ENCODE measurements at places on chromosomes 5 and 9.

- peak; percentile 65 for DNase-seq
Observed at GRCh38 chr5:54520438-54520846, 2.9 kb downstream of the SNX18 start.

DNA sequence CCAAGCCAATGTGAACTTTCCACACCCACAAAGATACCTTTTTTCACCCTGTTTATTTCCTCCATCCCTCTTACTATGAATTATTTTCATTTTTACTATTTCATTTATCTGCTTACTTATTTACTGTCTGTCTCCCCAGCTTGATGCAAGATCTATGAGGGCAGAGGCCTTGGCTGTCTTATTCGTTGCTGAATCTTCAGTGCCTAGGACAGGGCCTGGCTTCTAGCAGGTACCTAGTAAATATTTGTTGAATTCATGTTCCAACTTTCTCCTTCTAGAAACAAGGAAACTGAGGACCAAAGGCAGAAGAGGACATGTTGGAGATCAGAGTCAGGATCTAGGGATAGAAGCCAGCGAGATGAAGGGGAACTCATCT lies 543 bp upstream of the DNM1 start:
- DNase-seq: no peak

DNA sequence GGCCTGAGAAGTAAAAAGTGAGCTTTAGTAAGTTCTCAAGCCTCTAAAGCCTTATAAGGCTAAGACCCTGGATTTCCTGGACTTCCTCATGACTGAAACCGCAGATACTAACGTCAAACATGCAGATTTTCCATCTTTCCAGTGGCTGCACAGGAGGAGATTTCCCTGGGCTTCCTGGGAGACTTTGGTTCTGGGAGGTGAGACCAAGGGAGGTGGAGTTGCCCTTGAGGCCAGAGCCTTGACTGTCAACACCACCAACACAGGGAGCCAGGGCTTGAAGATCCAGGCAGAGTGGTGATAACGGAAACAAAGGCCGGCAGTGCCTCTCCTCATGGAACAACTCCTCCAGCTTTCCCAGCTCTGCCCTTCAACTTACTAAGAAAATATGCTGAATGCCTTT lies 144.7 kb upstream of the LRRTM2 start:
- DNase-seq: no peak

DNA sequence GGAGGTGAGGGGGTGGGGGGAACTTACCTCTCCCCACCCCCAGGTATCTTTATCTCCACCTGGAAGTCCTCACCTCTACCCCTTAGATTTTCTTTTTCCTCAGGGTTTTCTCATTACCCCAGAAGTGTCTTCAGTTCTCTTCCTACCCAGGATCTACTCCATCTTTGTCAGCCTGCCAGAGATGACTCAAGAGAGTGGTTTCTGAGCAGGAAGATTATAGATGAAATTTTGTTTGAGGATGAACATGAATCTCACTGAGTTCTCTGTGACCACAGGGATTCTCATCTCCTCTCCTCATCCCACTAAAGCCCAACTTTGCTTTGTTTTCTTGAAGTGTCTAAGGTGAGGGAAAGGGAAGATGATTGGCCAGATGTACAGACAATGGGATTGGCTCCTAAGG lies 5.2 kb upstream of the HINT2 start:
- no peak for DNase-seq

GRCh38 chr9:4774209-4774608 lies 18.5 kb upstream of the RCL1 start:
- DNase-seq: no peak

GRCh38 chr5:61123145-61123544 lies 39.1 kb downstream of the SMIM15 start:
- DNase-seq: no peak

DNA sequence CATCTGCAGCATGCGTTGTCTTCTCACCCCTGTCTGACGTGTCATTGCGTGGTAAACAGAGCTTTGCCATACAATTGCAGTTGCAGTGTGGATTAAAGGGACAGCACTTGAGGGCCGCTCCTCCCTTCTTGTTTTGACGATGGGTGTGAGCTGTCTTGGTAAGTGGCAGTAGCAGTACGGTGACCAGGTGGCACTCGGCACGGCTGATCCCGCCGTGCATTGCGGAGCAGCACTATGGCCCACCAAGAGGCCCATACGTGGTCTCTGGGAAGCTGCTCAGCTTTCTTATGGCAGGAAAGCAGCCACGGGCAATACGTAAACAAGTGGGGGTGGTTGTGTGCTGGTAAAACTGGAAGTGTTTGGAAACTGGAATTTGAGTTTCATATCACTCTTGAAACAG lies 25.1 kb downstream of the EHMT1 start:
- DNase-seq: no peak

DNA sequence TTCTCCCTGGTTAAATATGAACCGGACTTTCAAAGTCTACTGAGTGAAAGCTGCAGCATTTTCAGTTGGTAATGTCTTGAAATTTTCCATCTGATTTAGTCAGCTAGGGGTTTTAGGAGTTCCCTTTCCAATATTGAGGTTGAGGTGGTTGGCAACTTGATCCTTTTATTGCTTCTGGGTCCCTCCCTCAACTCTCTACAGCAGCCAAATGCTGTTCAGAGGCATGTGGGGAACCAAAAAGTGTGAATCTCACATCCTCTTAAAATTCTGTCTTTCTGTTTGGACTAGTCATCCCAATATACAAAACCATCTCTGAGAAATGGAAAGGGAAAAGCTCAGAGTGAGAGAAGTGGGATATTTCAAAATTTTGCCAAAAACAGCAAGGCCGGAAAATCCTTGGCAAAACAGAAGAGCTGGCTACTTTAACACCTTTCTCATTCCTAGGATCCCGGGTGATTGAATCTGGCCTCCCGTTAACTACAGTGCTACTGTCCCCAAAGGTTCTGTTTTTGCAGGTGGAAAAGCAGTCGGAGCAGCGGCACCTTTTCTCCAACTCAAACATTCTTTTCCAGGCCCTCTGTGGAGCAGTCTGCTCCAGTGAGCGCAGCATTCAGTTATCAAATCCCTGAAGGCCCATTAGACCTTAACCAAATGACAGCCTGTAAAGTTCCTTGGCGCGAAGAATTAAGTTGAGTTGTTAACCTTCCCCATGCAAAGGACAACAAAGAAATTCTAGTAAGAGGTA lies 345.9 kb upstream of the NUDT12 start:
- no peak for DNase-seq

GRCh38 chr5:35789732-35790456 lies 66.8 kb upstream of the IL7R start:
- no peak for DNase-seq

DNA sequence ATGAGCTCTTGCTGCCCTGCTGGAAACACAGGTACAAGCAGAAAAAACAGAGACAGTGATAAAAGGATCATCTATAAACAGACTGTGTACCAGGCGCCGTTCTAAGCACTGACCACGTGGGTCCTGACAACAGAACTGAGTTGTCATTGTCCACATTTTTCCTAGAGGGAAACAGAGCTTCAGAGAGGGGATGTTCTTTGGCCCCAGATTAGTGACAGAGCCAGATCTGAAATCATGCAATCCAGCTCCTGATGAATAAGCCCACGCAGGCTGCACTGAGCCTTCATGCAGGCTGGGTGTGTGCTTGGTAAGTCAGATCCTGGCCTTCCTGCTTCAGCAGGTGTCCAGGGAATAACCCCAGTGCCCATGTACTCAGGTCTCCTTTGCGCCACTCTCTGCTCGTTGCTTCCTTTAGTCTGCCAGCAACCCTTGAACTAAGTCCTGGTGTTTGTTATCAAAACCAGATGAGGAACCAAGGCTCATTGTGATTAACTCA lies 22.8 kb upstream of the TCF7 start:
- DNase-seq: no peak

- DNase-seq: no peak
Observed at GRCh38 chr5:62720031-62720441, 141.4 kb downstream of the LRRC70 start.

GRCh38 chr9:20513126-20513913 lies 109.0 kb downstream of the MLLT3 start:
- no peak for DNase-seq

GRCh38 chr5:168364151-168364661 lies 72.8 kb downstream of the WWC1 start:
- DNase-seq: no peak

- DNase-seq: no peak
Observed at GRCh38 chr5:107672211-107673038, 1.7 kb upstream of the EFNA5 start.

- DNase-seq: no peak
Observed at GRCh38 chr9:133430244-133430643, 8.1 kb downstream of the ADAMTS13 start.

DNA sequence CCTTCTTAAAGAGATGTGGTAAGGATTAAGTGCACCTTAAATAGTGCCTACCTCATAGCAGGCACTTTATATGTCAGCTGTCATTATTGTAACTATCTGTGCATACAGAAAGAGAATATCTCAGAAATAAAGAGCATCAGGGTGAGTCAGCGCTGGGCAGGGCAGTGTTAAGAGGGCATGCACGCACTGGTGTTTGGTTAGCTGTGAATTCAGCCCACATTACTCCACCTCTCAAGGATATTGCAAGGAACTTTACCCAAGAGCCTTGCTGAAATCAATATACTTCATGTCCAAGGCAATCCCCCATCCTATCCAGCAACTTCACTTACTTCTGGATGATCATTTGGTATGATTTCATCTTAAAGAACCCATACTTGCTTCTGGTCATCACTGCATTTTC lies 300.9 kb downstream of the NTRK2 start:
- DNase-seq: no peak

- no peak for DNase-seq
Observed at GRCh38 chr5:59727186-59727585, 166.3 kb downstream of the PDE4D start.

DNA sequence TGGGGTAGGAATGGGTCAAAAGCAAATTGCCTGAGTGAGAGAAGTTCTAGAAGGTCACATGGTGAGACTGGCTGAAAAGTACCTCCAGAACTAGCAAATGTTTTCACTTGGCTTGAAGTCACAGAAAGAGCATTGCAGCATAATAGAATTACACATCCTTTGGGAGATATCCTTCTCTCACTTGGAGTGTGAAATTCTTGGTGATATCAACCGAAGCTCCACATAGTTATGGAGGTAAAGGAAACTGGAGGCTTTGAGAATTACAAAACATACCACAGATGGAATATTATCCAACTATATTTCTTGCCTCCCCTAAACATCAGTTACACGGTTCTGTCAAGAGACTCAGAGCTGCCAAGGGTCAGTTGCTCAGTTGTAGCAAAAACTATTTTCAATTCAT lies 182.4 kb downstream of the SEMA5A start:
- no peak for DNase-seq

GRCh38 chr5:135977375-135977928 lies 22.7 kb upstream of the LECT2 start:
- DNase-seq: peak; percentile 7

DNA sequence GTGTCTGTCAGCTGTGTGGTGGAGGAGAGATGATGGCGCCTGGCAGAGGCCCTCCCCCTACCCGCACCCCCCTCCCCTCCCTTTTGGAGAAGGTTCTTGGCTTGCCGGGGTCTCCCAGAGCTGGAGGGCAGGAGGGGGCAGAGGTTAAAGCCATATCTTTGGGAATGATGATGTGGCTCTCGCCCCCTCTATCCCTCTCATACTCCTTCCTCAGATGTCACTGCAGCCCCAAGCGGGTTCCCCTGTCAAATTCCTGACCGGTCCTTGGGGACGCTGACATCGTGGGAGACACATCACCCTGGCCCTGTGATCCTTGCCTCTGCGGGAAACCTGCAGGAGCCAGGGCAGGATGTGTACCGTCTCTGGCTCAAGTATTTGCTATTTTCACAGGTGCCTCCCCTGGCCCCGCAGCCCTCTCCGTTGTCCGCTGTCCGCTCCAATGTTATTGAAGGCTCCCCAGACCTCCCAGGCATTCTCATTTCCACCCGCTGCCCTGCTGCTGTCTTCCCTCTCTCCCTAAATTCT lies 109.5 kb downstream of the FOXD1 start:
- no peak for DNase-seq

DNA sequence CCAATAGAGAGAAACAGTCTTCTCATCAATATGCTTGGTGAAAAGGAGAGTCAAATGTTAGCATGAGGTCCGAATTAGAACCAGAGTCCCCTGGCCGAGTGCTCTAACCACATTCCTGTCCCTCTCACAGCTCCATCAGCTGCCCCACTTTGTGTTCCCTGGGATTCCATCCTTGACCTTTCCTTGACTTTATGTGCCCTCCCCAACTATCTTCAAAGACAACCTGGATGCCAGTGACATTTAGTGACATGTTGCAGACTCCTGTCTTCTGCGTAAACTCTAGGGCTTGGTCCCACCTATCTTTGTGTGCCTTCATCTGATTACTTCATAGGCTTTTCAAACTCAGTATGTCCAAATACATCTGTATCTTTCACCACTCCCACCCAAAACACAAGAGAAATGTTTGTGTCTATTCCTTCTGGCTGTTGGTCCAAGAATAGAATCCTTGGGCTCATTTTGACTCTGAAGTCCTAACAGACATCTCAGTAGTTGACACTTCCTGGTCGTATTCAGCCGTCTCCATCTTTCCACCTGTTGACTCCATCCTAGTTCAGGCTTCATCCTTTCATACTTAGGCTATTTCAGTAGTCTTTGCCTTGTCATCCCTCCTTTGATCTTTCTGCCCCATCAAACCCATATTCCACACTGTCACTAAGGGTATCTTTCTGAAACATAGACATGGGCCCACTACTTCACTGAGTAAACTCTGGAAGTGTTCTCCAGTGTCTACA lies 101.4 kb upstream of the CD180 start:
- no peak for DNase-seq

GRCh38 chr9:83927591-83927990 lies 6.4 kb upstream of the KIF27 start:
- DNase-seq: no peak

DNA sequence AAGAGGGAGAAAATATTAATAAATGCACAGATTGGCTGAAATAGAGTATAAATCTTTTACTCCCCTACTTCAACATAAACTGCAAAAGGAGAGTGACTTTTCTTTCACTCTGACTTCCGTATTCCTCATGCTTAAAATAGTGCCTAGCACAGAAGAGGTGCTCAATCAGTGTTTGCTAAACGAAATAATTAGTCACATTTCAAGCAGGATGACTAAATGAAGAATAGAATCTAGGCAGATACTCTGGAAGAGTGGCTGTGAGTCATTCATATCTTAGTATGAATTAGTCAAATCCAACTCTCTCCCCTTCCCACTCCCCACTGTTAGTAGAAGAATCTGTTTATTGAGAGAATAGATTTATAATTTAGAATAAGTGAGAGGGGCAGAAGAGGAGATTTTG lies 4.8 kb downstream of the CD274 start:
- no peak for DNase-seq

DNA sequence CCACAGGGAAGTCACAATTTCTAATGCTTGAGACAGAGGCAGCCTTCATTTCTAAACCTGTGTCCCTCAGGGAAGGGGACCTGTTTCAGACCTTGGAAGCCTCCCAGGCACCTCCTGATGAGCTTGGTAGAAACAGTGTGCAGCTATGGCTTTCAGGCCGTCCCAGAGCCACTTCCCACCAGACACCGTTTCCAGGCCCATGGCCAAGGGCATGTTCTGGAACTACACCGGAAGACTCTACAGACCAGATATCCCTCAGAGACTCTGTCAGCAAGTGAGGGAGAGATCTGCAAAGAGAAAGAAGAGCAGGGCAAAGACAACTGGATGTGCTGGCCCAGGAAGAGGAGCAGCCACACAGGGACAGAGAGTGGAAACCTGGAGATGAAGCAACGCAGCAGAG lies 82.2 kb upstream of the HSPA9 start:
- DNase-seq: no peak
